Smooth muscle cell of bladder (primary cell): ENCODE measurements at places on chromosomes 13 and 19. TPM values are rescaled to one million over a fixed set of nuclear protein-coding genes. Genes with fewer than 3 reads are reported as not detected.

Gene MBD3L3
- not detected in 2 replicates for total RNA-seq

Gene NCCRP1
- total RNA-seq = not detected in 2 replicates

Gene LILRB5
- total RNA-seq = not detected in 2 replicates

Gene NLRP7
- total RNA-seq = not detected in 2 replicates

Gene PAF1
- total RNA-seq = 38.1 and 46.3 TPM in 2 replicates

Gene RAB3D
- total RNA-seq = 16.2 and 22.2 TPM in 2 replicates

Gene CLDN10
- not detected in 2 replicates for total RNA-seq

Gene CACNG7
- total RNA-seq = 1.3 and 1.6 TPM in 2 replicates

Gene ACTL9
- total RNA-seq = not detected in 2 replicates
